Heart right ventricle (tissue), 16 donors: ENCODE measurements at places on chromosomes 12 and 14. TPM values are rescaled to one million over a fixed set of nuclear protein-coding genes. Genes with fewer than 3 reads are reported as not detected.

- DNase-seq = no peak
Observed at GRCh38 chr12:54390668-54391551, 6.4 kb upstream of the ZNF385A start.

Gene FGF23
- polyA plus RNA-seq = not detected

Gene GARIN6
- not detected for polyA plus RNA-seq

DNA sequence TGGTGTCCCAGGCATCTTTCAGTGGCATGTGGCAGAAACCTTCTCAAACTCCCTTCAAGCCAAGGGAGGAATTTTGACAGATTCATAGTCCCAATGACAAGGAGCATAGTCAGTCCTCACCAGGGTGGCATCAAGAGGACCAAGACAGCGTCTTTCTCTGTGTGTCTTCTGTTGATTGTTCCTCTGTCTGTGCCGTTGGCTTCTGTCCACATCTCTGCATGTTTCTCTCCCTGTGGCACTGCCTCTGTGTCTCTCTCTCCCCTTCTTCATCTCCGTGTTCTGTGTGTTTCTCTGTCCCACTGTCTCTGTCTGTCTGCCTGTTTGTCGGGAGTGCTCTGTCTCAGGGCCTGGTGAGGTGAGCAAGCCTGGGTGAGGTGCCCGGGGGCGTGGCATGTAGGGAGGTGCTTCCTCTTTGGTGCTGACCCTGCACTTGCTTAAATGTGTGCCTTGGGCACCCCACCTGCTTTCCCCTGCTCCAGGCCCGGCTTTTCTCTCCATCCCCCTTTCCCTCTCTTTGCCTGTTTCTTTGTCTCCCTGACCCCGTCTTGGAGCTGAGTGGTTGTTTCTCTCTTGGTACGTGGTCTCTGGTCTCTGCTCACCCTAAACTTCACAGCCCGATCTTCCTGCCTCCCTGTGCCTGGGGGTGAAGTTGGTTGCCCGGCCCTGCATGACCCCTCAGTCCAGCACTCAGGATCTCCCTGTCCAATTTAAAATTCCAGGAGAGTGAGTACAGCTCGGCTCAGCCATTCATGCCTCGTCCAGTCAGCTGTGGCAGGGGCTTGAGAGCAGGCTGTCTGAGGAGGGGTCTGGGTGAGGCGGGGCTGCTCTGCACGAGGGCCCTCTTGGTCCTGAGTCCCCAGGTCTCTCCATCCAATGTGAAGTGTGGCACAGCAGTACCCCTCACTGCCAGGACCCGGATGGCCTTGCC is 28.5 kb downstream of the JDP2 start:
- no peak for DNase-seq

DNA sequence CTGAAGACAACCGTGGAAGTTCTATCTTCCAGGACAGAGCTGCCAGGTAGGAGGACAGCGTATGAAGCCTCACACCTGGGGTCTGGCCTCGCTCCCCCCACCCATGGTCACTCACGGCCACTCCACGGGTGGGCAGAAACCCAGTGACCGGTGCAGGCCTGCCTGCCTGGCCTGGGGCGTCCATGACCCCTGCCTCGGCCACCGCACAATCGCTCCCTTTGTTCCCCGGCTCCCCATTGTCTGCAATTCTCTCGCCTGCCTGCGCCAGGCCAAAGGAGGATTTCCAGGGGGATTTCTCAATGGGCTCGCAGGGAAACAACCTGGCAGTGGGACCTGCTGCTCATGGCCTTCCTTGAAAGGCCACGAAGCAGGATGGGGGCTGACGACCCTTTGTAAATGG is 22.6 kb downstream of the CCDC85C start:
- DNase-seq = no peak

- no peak for DNase-seq
Observed at GRCh38 chr14:61080591-61081010, 99.6 kb downstream of the SLC38A6 start.

Gene RPGRIP1
- 0.19 TPM for polyA plus RNA-seq

DNA sequence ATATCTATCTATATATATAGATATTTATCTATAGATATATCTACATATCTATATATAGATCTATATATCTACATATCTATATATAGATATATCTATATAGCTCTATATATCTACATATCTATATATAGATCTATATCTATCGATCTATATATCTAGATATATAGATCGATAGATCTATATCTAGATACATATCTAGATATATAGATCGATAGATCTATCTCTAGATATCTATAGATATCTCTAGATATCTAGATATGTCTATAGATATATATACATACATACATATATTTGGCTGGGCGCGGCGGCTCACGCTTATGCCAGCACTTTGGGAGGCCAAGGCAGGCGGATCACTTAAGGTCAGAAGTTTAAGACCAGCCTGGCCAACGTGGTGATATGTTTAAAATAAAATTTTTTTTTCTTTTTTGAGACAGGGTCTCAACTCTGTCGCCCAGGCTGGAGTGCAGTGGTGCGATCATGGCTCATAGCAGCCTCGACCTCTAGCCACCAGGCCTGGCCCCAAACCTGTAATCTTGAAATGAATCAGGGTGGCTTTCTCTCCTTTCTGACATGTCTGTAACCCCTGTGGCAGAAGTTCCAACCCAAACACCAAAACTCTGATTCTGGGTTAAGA is 18.1 kb downstream of the ARPC3 start:
- no peak for DNase-seq

GRCh38 chr12:104371043-104371870 is 67.7 kb downstream of the EID3 start:
- DNase-seq = no peak

- no peak for DNase-seq
Observed at GRCh38 chr12:93089805-93090569, 160.9 kb upstream of the EEA1 start.

DNA sequence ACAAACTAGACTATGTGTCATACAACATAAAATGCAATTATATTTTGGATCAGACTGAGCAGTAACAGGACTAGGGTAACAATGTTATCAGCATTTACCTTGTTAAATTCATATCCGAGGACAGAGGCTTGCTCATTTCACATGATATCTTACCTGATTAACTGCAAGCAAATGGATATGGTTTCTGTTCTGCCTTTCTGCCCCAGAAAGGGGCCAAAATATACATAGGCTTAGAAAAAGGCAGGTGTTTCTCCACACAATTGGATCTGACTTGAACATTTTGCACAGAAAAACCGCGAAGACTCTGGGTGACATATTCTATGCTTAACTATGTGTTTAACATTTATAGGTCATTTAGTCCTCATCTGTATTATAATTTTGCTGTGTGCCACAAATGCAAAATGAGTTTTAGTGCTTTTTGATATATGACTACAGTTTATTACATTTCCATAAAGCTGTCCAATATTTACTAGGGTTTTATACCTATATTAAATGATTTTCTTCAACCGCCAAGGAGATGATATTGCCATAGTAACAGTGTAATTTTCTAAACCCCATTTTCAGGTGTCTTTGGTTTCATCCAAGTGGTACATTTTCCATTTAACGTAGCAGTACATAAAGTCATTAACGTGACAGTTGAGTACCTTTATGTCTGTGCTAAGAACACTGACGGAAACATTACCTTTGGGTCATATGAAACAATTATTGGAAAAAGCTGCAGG is 249.3 kb upstream of the KRR1 start:
- no peak for DNase-seq

Gene FAIM2
- 7.8 TPM for polyA plus RNA-seq

GRCh38 chr12:48823281-48823680 is 5.0 kb downstream of the CACNB3 start:
- DNase-seq = no peak

Gene NELL2
- not detected for polyA plus RNA-seq

DNA sequence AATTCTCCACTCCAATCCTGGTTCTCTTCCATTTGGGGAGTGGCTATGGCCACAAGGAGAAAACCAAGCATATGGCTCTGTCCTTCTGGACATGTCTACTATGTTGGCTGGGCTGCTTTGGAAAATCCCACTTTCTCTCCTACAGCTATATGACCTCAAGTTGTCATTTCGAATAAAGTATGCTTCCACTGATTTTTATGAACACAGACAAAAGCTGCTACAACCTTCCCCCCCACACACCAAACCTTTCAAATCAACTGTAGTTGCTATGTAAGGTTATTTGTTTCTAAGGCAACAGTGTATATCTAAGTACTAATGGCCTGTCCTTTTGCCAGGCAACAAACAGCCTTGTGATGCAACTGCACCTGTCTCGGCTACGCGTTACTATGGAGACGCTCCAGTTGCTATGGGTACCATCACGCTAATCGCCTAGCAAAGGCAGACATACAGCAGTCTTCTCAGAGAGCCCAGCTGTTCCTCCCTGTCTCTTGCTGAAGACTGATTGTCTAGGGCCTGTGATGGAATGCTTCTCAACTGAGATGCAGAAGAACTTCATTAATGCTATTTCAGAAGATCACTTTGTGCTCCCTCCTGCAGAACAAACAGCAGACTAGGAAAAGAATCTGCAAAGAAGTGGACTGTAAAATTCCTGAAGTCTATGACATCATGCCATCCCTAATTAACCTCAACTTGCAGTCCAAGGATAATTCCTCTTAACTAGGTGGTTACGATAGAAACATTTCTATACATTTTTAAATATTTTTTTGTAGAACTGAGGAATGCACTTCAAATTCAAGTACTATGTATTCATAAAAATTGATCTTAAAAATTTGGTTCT is 67.6 kb downstream of the FOXN3 start:
- no peak for DNase-seq

Gene ETFBKMT
- polyA plus RNA-seq = 1.7 TPM
